ENCODE measurements at places on chromosomes 7 and 10.

DNA sequence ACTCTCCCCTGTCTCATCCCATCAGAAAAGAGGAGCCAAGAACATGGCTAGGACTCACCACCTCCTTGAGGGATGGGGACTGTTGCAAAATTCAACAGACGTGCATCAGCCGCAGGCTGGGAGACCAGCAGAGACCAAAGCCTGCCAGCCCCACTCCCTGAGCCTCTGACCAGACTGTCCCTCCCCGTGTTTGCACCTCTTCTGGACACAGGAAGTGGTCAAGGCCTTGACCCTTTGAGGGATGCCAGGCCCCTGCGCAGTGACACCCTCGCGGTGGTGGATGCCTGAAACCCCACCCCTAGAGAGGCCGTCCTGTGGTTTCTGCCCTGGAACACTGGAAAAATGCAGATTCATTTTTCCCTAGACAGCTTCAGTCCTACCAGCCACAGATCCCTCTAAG lies 128.4 kb upstream of the TCF7L2 start:
- DNase-seq = no peak

- no peak for DNase-seq
These were observed 8.0 kb downstream of the VSIR start for GRCh38 chr10:71765176-71765904.

DNA sequence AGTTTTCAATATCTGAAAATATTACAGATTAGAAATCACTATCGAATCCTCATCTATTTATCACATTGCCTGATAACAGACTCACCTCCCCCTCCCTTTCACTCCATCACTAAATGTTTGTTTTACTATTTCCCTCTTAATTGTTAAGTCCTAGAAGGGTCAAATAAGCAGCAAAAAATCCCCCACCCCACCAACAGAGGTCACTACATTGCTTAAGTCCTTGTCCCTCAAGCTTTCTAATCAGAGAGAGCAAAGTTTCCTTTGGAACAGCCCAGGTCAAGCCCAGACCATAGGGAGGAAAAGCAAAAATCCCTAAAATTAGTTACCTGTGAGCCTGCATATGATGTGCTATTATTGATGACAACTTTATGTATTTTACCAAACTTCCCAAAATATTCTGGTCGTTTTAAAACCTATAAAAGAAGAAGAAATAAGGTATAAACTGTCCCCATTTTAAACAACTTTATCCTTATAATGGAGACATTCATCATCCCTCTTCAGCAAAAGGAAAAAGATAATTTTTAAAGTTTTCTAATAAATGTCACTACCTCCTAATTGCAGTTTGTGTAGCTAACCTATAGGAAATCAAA lies 95.0 kb downstream of the CNOT4 start:
- DNase-seq = no peak

- no peak for DNase-seq
These were observed 28.1 kb upstream of the CDH23 start for GRCh38 chr10:71368643-71369042.

GRCh38 chr10:21161647-21162046 lies 264.5 kb upstream of the NEBL start:
- no peak for DNase-seq

DNA sequence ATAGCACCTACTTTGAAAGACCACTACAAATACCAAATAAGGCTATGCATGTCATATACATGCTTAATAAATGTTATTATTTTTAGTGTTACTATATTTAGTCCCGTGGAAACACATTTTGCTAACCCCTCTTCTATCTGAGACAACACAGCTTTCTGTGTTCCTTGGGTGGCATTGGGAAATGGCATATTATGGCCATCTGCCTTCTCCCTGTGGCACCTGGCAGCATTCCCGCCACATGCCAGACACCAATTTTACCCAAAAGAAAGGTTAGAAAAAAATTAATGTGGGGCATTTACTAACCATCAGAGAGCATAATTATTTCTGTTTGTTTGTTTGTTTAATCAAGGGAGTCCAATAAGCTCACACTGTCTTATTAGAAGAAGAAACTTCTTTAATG lies 168.6 kb upstream of the ETV1 start:
- no peak for DNase-seq

DNA sequence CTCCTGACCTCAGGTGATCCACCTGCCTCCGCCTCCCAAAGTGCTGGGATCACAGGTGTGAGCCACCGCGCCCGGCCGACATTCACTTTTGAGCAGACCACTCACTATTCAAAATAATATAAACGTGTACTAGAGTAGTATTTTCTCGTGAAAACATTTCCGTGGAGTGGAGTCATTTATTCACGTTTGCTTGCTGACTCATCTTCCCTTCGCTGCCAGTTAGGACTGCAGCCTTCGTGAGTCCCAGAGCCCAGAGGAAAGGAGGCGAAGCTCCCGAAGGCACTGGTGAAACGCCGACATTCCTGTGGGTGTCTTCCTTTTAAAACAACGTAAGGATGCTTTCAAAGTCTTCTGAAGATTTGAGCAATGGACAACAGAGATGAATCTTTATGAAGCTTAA lies 10.9 kb upstream of the INPP5A start:
- DNase-seq = no peak

DNA sequence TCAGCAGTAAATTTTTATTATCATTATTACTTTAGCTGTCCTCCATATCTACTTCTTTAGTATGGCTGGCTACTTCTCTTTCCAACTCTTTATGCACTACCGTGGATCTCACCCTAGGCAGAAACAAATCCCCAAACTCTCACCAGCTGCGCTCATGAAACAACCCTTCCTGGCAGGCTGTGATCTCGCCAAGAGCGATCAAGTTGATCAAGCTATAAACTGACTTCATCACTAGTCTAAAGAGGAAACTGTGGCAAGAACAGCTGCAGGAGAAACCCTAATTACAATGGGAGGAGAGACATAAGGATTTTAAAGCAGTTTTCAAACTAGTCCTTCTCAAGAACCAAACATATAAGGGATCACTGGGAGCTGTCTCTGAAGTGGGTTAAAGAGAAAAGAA lies 160.5 kb upstream of the PRSS58 start:
- no peak for DNase-seq

- DNase-seq = no peak
These were observed 282.7 kb upstream of the SEMA3D start for GRCh38 chr7:85469446-85470010.

- no peak for DNase-seq
These were observed 3.0 kb upstream of the NRP1 start for GRCh38 chr10:33337326-33337957.

DNA sequence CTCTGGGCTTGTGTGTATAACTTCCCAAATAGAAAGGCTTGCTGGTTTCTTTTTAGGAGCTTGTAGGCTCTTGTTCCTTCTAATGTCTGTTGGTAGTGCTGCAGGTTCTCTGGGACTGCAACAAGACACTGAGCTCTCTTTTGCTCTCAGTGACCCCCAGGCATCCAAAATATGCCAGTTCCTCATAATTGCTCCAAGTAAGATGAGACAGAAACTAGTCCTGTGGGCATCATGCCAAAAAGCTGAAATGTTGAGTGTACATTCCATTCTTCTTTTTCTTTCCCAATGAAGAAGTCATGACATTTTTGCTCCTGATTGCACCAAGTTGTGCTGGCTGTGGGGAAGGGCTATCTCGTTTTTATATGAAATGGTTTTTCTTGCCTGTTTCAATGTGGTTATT lies 7.1 kb upstream of the BTBD16 start:
- DNase-seq = no peak

- DNase-seq = no peak
These were observed 7.7 kb downstream of the MDFIC start for GRCh38 chr7:114929570-114929969.

GRCh38 chr10:2791774-2792443 lies 275.4 kb upstream of the PFKP start:
- DNase-seq = no peak

DNA sequence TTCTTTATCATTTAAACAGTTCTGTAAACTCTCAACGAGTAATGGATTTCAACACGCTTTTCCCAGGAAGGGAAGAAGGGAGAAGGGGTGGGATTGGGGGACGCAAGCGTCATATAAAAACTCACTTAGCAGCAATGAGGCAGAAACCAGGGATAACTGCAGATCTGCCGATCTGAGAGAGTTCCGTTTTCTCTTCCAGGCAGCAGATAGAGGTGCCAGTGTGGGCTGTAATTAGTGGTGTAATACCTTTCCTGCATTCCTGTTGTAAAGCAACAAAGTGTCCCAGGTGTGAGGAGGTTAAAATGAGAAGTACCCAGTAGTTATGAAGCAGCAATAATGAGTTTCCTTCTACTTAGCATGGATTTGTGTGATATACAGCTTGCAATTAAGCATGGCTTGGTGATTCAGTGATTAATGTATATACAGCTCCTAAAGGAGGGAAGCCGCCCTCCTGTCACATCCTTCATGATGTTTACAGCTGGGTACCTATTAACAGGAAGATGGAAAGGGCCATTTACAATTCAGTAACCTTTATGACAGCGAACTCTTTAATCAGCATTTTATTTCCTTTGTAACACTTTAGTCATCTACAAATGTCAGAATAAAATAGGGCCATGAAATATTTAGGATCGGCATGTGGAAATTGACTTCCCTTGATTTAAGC lies 271.9 kb downstream of the LRMDA start:
- no peak for DNase-seq

GRCh38 chr10:12907656-12908055 lies 93.9 kb downstream of the CCDC3 start:
- no peak for DNase-seq

DNA sequence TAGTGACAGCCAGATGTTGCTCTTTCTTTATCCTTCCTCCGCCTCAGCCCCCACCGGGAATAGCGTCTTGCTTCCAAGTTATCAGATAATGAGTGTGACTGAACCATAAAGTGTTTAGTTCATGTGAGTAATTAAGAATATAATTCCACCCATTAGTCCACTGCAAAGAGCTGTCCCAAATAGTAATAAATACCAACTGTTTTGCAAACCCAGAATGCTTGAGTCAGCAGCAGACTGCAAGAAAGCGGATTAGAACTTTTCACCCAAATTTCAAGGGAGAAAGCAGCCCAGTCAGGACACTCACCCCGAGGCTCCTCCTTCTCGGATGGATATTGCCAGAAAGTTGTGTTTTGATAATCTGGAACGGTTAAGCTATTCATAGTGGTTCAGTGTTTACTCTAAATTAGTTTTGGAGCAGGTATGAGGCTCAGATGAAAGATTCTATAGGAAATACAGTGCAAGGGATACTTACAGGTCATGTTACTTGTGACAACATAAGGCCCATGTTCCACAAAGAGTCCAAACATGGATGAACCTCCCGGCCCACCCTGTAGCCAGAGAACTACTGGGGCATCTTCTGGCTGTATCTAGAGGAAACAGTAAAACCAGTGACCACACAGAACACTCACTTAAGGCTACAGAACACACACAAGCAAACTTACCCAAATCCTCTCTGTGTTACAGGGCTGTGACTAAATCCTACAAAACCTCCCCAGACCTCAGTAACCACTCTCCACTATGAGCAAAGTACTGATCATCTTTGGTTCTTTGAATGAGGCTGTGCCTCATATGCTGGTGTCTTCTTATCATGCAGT lies 50.5 kb downstream of the CPVL start:
- DNase-seq = no peak

GRCh38 chr10:59805014-59805413 lies 51.8 kb upstream of the MRLN start:
- DNase-seq = no peak

DNA sequence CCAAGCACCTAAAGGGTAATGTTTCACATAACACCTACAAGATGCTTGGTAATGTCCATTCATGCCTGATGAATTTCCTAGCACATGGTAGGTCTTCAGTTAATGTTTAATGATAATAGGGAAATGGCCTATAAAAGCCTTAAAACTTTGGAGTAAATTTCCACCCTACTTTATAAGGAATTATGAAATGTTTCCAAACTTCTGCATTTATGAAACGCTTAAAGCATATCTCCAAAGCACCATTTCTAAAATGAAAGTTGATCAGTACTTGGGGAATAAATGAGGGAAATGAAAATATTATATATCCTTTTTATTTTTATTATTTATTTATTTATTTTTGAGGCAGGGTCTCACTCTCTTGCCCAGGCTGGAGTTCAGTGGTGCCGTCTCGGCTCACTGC lies 51.8 kb downstream of the INPP5F start:
- DNase-seq = no peak

DNA sequence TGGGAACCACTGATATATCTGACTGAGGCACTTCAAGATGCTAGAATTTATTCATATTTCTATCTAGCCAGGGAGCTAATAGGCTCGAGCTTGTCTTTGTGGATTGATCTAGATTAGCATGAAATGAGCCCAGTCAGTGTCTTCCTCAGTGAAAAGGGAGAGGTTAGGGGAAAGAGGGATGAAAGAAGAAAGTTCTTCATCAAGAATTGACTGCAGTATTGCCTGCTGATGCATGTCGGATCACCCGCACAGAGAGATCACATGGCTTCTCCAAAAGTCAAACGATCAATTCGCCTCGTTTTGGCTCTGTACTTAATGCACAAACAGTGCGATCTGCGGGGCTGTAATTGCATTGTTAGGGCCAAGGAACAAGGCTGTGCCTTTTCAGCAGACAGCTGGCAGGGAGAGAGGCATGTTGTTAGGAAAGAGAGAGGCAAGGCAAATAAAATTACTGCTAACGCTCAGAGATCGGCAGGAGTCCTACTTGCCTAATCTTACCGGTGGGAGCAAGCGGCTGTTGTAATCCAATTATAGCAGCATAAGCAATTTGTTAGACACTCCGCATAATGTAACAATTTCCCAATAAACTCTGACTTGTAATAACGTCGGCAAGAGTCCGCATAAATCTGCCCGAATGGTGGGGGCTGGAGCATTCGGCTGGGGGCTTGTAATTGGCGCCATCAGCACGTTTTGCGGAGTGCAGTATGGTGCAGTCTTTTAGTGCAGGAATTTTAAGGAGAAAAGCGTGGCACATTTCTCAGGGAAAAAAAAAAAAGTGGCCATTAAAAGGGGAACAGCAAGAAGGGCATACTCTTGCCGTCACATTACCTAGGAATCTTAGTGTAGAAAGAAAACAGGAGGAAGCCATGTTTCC lies 102.1 kb downstream of the POLL start:
- DNase-seq = peak; percentile 42

GRCh38 chr7:1122832-1123501 lies 35.1 kb downstream of the GPER1 start:
- DNase-seq = no peak

DNA sequence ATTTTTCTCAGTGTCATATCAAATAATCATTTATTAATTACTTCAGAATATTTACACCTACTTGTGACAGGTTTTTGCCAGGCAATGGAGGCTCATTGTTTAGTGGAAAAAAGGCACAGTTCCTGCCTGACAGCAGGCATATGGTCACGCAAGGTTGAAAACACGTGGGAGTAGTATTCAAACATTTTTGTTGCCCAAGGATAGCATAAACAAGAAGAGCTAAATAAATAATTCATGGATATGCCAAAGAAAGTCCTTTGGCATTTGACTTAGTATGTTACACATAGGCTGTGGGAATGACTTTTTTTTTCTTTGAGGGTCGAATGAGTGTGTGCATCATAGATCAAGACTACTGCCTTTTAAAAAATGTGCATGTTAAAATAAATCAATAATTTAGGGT lies 120.5 kb upstream of the SEMA3E start:
- no peak for DNase-seq

DNA sequence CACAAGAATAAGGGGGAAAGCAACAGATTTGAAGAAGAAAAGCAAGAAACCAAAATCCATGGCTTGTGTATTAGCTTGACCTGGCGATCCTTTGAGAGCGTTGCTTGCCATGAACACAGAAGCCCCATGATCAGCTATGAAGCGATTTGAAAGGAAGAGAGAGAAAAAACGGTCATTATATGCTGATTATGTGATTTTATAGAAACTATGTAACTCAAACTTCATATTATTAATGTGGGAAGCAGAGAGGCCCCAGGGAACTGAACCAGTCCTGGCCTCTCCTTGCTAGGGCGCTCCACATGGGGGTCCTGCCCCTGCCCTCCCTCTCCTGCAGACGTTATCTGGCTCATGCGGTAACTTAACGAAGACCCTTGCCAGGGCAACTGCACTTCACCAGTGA lies 306.1 kb upstream of the ADARB2 start:
- DNase-seq = no peak

All from occipital lobe (tissue), 3 donors.